ENCODE measurements at places on chromosomes 5 and 9.

- DNase-seq = no peak
Measured at GRCh38 chr9:98694943-98695342, 13.8 kb downstream of the GABBR2 start.

- no peak for DNase-seq
Measured at GRCh38 chr5:179217356-179217755, 127.9 kb downstream of the ADAMTS2 start.

DNA sequence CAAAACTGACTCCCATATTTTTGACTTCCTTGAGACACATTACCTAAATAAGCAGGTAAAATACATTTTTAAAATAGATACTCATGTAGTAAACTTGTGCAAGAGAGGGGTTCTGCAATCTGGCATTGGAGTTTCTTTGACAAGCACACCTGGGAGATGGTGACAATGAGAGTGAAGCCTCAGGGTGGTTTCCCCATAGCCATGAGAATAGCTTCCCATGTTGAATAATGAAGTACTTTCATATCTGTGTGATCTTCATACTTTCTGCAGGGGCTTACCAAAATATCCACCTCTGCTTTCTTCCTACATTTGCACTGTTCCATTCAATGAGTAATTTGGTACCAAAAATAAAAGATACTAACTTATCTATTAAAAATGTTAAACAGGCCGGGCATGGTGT is 44.7 kb upstream of the VCAN start:
- DNase-seq = no peak

DNA sequence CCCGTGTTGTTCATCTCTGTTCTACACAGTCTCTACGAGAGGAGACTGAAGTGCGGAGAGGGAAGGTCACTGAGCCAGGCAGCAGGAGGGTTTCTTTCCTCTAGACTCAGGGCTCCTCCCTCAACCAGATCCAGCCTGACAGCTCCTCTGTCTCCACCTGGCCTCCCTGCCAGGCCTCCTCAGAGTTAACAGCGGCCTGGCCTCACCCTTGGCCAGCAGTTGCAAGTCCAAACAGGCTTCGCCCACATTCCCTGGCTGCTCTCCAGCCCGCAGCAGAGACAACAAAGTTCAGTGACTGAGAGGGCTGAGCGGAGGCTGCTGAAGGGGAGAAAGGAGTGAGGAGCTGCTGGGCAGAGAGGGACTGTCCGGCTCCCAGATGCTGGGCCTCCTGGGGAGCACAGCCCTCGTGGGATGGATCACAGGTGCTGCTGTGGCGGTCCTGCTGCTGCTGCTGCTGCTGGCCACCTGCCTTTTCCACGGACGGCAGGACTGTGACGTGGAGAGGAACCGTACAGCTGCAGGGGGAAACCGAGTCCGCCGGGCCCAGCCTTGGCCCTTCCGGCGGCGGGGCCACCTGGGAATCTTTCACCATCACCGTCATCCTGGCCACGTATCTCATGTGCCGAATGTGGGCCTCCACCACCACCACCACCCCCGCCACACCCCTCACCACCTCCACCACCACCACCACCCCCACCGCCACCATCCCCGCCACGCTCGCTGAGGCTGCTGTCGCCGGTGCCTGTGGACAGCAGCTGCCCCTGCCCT is at the start of gene HRCT1:
Gene HRCT1, plus strand, starts transcription at position 291 of the 768 bp plus-strand sequence. Its CDS starts 86 bp downstream, at position 377.
- no peak for DNase-seq

GRCh38 chr9:88828018-88828417 is 163.2 kb upstream of the S1PR3 start:
- DNase-seq = no peak

- DNase-seq = no peak
Measured at GRCh38 chr5:131545845-131546244, 89.2 kb downstream of the RAPGEF6 start.

DNA sequence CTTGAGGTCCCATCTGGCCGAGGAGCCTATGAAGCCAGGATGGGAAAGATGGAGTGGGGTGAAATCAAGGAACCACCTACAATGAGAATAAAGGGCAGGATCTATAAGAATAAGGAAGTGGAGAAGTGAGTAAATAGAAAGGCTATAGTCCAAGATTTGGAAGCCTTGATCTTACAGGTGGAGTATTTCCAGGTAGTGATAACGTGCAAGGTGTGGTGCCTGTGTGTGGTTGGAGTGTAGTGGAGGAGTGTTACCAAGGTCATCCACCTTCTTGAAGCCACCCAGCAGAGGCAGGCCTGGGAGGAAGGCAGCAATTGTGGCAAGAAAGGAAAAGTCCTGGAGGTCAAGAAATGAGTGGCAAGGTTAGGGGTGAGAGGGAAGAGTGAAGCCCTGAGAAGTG is 72.9 kb downstream of the IQGAP2 start:
- DNase-seq = no peak

DNA sequence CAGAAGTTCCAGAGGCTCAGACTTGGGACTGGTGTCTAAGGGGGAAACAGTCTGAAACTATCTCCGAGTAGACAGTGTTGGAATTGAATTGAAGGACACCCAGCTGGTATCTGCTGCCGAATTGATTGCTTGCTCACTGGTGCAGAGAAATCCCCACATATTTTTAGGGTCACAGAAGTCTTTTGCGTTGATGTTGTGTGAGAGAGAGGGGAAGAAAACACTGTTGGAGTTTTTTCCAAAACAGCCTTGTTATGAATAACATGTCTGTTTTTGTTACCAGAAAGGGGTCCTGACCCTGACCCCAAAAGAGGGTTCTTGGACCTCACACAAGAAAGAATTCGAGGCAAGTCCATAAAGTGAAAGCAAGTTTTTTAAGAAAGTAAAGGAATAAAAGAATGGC is 81.3 kb downstream of the ALDH7A1 start:
- no peak for DNase-seq

GRCh38 chr5:1470762-1471211 is 25.5 kb upstream of the SLC6A3 start:
- DNase-seq = no peak

GRCh38 chr9:74777136-74777879 is 110.4 kb downstream of the TRPM6 start:
- DNase-seq = peak; percentile 34

DNA sequence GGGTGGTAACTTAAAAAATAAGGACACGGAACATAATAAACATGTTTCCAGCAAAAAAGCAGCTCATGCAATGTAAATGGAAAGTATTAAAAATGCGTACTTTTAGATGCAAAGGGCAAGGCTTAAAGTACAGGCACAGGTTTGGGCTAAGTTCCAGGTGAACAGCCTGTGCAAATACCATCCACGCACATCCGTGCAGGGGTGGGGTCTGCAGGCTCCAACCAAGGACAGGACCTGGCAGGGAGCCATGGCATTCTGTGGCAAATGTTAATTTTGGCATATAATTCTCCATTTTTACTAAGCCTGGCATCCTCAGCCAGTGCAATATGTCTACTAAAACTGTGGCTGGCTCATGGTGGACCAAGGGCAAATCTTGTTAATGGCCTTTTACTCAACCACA is 365.8 kb upstream of the DAP start:
- DNase-seq = no peak

DNA sequence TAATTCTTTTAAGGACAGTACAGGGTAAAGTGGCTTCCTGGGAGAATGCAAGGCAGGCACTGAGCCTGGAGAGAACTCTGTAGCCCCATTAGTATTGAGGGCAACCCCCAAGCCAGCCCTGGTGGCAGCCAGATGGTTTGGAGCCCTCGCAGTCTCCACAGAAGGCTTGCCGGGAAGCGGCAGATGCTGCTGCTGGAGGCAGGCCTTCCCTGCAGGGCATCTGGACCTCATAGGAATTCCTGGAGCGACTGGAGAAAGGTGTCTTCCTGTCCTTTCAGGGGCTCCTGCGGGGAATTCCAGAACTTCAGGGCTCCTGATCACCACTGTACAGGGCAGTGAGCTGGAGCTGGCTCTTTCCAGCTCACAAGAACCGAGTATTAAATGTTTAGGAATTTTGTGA is 167.5 kb downstream of the INSYN2B start:
- no peak for DNase-seq

DNA sequence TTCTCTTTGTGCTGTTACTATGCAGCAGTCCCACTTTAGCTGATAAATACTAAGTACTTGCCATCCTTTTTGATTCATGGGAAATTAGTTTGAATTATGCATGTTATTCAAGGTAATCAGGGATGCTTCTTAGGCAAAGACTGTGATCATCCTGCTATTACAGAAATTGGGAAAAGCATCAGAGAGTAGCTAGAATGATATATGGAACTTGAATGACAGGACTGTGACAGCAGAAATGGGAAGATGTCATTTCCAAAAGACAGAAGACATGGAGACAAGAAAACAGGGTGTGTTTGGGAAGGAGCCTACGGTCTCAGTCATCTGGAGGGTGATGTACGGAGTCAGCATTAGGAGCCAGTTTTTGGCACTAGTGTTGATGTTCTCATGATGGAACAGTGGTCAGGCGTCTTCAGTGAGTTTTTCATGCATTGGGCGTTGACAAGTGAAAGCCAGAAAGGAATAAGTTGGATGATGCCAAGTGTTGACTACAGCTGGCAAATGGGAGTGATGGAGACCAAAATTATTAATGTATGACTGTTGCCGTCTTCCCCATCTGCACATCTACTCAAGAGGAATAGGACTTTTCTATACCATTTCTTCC is 70.4 kb downstream of the TMEM167A start:
- DNase-seq = no peak

- DNase-seq = no peak
Measured at GRCh38 chr5:1037123-1037670, 28.6 kb downstream of the NKD2 start.

- no peak for DNase-seq
Measured at GRCh38 chr5:160467555-160468362, 46.1 kb downstream of the PTTG1 start.

DNA sequence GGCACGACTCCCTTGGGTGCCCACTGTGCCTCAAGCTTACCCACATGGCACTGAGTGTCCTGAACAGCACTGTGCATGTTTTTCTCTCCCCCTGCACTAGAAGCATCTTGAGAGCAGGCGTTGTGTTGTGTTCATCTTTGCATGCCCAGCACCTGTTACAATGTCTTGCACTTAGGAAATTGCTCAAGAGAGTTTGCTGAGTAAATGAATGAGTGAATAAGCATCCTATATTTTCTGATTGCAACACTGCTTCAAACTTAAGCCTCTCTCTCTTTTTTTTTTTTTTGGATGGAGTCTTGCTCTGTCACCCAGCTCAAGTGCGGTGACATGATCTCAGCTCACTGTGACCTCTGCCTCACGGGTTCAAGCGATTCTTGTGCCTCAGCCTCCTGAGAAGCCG is 94.5 kb downstream of the LMNB1 start:
- DNase-seq = no peak

- DNase-seq = no peak
Measured at GRCh38 chr5:168663276-168664004, 84.3 kb upstream of the PANK3 start.

GRCh38 chr5:53777864-53778618 is 217.6 kb downstream of the NDUFS4 start:
- DNase-seq = no peak

GRCh38 chr5:41896230-41896629 is 7.9 kb upstream of the RIMOC1 start:
- no peak for DNase-seq

GRCh38 chr9:131739959-131740648 is at the start of gene RAPGEF1:
RAPGEF1 (minus strand) TSS chr9:131740076; CDS start chr9:131739830, 246 bp downstream.
- no peak for DNase-seq

GRCh38 chr5:88235346-88235745 is 33.3 kb downstream of the TMEM161B start:
- no peak for DNase-seq

- no peak for DNase-seq
Measured at GRCh38 chr5:61919920-61920319, 386.1 kb upstream of the KIF2A start.

DNA sequence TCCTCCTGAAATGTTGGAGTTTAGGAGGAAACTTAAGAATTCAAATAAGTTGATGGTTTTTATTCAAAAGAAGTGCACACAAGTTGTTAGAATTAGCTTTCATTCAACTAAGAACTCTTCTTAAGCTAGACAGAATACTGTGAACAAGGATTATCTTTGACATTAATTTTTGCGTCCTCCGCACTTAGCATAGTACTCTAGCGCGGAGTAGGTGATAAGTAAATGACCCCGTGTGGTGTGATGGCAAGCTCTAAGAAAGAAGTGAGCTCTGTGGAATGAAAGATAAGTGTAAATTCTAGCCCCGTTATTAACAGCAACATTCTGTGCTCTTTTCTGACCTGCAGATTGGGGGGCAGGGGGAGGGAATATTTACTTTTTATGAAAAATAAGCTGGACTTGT is 1.0 kb downstream of the BRIX1 start:
- DNase-seq = no peak

DNA sequence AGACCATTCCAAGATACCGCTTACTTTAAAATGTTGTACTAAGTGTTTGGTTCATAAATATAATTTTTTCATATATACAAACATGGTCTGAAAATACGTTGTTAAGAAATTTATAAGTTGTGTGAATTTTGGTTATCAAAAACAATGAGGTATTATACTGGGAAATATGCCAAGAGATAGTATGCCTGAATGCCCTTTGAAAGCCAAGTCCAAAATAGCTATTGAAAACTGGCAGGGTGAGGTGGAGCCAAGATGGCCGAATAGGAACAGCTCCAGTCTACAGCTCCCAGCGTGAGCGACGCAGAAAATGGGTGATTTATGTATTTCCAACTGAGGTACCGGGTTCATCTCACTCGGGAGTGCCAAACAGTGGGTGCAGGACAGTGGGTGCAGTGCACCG is 533.5 kb downstream of the ZNF608 start:
- no peak for DNase-seq

DNA sequence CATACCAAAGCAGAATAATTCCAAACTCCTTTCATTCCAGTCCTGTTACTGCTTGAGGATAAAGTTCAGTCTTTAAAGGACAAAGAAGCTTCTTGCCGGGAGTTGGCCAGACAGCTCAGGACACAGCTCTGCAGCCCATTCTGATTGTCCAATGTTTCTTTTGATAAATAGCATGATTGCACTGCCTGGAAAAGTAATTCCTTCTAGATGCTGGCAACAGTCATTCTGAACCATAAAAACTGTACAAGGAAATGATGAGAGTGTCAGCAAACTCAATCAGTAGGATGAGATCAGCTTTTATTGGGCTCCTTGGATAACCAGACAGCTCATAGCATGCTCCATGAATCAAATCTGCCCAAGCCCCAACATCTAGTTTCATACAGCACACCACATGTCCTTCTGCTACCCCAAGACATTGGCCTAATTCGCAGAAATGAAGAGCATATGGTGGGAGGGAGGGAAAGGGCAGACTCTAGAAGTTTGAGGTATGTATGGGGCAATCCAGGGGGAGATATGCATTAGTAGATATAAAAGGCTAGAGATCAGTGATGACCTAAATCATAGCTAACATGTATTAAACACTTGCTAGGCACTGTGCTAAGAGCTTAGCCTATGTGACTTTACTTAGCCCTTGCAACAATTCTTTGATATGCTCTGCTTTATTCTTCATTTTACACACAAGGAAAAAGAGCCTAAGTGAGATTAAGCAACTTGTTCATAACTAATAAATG is 219.9 kb upstream of the NREP start:
- no peak for DNase-seq

DNA sequence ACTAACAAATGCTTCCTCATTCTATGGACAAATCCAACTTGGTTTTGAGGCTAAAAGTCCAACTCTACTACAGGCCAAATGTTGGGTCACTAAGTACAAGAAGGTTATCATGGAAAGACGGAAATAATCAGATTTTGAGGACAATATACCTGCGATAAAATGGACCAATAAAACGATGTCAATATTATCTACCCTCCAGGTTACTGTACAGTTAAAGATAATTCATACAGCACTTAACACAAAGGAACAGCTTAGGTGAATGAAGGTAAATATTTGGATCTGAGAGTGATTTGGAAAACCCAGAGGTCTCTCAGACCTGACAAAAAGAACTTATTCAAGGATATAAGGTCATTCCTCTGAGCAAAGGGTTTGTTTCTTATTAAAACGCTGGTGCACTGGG is 329.5 kb upstream of the PUM3 start:
- DNase-seq = no peak
